Stimulated activated CD8-positive, alpha-beta memory T cell treated with anti-CD3 and anti-CD28 coated beads, Interleukin-15, amount 100 ng/mL, for 4 hours (primary cell): ENCODE measurements at places on chromosomes 7 and 10.
A peak's percentile ranks its signal among the peaks of the same experiment; 100 is the strongest.

GRCh38 chr7:151539088-151539671, 19.5 kb upstream of the RHEB start:
- DNase-seq: no peak

DNA sequence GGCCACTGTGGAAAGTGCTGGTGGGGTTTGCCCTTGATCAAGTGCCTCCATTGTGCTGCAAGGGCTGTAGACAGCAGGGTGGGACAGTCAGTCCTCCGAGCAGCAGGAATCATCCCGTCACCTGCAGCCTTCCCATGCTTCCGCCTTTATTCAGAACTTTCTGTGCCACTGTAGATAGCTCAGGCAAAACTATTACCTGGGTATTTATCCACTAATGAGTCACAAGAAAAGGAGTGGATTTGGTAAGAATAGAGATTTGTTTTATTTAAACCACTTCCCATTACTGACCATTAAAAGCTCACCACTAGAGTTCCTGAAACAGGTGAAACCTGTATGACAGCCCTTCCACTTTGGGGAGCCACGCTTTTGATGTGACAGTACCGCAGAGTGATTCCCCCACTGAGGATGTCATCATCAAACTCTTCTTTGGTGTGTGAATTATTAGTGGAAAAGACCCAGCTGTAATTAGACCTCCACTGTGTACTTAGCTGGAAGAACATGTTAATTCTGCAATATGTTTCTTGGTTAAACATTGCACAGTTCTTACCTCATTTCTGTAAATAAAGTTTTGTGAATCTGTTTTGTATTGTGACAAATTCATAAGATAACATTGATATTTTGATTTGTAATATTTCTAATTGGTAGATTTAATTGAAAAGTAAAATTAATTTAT, 208.8 kb downstream of the MLLT10 start:
- DNase-seq: no peak

DNA sequence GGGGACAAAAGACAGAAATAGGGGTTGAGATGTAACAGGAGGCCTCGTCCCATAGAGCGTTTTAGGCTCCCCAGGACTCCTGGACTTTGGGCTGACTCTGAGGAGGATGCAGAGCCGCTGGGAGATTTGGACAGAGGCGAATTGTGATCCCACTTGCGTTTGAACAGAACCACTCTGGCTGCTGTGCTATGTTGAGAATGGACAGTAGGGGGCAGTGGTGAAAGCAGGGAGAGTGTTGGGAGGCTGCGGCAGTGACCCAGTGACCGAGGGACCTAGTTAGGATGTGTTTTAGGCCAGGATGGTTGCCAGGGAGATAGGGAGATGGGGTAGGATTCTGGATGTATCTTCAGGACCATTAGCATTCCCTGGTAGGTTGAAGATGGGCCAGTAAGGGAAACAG, 271.6 kb downstream of the CCDC3 start:
- DNase-seq: no peak

- DNase-seq: no peak
Observed at GRCh38 chr7:39130857-39131526, 153.3 kb downstream of the POU6F2 start.

- no peak for DNase-seq
Observed at GRCh38 chr10:133024704-133025557, 62.8 kb upstream of the ADGRA1 start.

DNA sequence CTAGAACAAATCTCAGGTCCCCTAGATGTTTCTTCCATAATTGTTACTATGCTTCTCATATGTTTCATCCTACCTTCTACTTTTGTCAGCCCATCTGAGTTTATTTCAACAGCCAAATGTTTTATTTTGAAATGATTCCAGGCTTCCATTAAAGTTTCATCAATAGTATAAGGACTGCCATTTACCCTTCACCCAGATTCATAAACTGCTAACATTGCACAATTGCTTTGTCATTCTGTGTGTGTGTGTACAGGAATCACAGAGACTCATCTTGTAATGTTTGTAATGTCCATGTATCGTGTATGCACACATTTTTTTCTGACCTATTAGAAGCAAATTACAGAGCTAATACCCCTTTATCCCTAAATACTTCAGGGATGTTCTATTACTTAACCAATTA, 25.5 kb downstream of the MMRN2 start:
- DNase-seq: no peak

DNA sequence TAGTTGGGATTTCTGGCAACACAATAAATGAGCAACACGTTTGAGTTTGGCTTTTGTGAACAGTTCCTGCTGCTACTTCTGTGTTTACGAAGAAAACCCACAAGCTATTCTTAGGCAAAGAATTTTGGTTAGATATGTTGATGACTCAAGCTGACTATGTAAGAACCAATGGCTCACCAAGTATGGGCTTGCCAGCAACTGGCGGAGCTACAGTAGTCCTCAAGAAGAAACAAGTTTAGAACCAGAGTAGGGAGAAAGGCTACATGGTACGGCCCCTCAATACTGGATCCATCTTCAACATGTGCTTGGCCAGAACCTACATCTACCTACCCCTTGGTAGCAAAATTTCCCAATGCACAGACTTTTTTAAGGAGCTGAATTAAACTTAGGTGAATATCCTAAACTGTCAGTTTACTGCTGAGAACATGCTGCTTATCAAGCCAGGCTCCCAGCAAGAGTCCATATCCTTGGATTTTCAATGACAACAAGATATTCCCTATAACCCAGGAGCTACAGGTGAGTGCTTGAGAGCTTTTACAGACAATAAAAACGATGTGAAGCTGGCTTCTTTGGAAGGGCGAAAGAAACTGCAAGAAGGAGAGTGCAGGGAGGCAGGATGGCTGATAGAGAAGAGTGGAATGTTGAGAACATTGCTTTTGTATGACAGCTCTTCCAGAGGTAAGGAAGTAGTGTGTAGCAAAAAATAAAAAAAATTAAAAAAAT, 74.3 kb upstream of the ASAH2 start:
- no peak for DNase-seq

- DNase-seq: no peak
Observed at GRCh38 chr10:75919913-75920312, 488.5 kb downstream of the LRMDA start.

DNA sequence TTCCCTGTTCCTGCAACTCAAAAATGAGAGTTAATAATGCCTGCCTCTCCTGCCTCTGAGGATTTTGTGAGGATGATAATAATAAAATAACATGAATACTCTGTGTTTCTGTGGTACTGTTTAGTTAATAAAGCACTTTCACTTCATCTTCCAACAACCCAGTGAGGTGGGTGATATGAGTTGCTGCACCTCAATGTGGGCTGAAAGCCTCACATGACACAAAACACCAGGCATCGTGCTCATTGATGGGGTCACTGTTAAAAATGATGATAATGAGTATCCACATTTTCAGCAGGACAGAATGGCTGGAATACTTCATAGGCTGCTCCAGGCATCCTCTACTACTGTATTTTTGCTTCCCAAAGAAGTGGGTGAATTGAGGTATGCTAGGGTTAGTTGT, 222.8 kb upstream of the NRP1 start:
- no peak for DNase-seq

DNA sequence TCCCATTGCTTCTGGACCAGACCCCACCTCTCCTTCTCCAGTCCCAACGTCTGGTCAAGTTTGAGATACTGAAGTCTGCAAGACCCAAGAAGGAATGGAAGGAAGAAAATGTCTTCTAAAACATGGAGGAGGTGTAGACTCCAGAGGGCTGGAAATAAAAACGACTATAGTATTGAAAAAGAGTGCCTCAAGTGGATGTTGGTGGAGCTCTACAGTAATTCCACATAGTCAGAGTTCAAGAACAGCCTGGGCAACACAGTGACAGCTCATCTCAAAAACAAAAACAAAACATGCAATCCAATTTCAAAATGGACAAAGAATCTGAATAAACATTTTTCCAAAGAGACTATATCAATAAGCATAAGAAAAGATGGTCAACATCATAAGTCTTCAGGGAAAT, 2.3 kb upstream of the PCGF6 start:
- no peak for DNase-seq

- DNase-seq: no peak
Observed at GRCh38 chr10:71255808-71256660, 43.7 kb downstream of the UNC5B start.

GRCh38 chr10:44874166-44874565, 37.0 kb upstream of the TMEM72 start:
- no peak for DNase-seq

DNA sequence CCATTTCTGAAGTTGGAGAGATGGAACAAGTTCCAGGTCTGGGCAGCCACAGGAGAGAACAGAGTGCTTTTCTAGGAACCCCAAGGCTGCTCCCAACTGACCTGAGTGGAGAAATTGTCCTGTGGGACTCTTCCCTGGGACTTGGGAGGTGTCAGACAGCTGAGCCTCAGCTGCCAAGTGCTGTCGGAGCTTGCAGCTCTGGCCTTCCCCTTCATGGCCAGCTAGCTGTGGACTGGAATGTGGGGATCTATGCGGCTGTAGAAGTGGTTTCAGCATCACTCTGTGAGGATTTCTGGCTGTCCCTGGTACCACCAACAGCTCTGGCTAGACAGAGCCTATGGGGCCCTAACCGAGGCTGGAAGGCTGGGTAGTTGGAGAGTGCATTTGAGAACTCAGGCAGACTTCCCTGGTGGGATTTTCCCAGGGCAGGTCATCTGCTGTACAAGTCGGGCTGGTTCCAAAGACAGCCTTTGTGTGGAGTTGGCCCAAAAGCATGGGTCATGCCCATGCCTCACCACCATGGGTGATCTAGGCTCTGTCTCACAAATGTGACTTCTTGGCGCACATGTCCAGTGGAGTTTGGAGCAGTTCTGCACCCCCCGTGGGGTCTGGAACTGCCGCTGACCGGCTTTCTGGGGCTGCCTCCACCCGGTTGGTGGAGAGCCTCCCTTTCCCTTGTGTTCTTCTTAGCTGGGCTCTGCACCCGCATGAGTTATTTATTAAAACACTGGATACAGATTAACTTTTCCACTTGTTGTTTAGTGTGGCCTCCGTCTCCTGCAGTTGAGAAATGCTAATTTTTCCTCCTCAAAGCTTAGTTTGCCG, 10.9 kb downstream of the SUFU start:
- DNase-seq: no peak

GRCh38 chr10:21891439-21891838, 112.1 kb downstream of the DNAJC1 start:
- DNase-seq: no peak

DNA sequence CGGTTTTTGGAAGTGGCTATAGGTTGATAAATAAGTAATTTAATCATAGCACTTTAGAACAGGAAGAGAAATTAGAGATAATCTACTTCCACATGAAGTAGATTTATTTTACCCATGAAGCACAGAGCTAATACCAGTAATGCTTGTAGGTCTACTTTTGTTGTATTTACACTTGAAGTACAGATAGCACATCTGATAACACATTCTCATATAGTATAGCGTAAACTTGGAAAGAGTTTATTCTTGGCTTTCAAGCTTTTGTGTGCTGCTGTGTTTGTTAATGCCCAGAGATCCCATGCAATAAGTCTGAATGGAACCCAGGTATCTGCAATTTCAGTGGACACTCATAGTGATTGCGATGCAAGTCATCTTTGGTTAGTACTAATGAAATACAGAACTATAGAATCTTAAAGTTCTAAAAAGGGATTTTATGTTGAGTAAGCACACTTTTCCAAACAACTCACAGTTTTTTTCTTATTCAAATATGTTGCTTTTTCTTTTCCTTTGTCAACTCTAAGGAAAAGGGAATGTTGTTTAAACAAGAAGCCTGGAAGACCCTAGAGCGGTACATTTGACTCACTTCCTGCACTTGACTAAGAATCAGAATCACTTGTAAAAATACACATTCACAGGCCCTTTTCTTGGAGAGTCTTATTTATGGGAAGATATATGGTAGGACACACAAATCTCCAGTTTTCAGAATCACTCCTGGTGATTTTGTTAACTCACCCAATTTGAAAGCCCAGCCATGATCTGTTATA, 105.8 kb downstream of the GNAI1 start:
- no peak for DNase-seq

DNA sequence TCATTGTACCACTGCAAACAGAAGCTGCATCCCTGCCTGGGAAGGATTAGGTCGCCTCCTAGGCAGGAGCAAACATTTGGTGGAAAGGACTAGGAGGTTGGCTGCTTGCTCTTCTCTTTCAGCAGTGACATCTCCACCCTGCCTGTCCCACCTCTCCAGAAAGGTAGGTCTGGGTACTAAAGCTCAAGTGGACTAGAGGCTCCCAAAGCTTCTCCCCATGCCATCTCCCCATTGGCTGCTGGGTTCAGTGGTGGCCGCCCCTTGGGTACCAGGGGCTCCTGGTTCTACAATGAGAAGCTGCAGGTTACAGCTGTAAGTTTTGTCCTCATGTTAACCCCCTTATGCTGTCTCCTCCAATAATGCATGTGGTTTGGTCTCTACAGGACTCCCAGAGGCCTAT, 180.7 kb upstream of the MKI67 start:
- DNase-seq: no peak

- no peak for DNase-seq
Observed at GRCh38 chr10:188546-188945, 53.3 kb downstream of the ZMYND11 start.

GRCh38 chr7:106289848-106290247, 5.1 kb upstream of the NAMPT start:
- no peak for DNase-seq

- peak; percentile 47 for DNase-seq
Observed at GRCh38 chr7:50739744-50740435, 42.8 kb downstream of the GRB10 start.

DNA sequence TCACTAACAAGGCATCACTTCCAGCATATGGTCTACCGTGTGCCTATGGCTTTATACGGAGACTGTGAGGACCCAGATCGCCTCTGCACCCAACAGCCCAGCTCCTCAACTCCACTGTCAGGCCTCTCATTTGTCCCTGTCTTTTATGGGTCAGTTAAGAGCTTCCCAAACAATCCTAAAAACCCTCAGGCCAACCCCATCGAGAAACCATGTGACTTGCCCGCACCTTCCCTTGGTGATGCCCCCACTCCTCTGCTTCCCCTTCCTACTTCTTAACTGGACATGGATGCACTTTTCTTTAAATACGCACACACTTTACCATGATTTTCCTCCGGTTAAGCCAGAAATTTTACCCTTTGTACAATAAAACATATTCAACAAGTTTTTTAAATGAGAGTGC, 46.8 kb downstream of the BAIAP2L1 start:
- no peak for DNase-seq

DNA sequence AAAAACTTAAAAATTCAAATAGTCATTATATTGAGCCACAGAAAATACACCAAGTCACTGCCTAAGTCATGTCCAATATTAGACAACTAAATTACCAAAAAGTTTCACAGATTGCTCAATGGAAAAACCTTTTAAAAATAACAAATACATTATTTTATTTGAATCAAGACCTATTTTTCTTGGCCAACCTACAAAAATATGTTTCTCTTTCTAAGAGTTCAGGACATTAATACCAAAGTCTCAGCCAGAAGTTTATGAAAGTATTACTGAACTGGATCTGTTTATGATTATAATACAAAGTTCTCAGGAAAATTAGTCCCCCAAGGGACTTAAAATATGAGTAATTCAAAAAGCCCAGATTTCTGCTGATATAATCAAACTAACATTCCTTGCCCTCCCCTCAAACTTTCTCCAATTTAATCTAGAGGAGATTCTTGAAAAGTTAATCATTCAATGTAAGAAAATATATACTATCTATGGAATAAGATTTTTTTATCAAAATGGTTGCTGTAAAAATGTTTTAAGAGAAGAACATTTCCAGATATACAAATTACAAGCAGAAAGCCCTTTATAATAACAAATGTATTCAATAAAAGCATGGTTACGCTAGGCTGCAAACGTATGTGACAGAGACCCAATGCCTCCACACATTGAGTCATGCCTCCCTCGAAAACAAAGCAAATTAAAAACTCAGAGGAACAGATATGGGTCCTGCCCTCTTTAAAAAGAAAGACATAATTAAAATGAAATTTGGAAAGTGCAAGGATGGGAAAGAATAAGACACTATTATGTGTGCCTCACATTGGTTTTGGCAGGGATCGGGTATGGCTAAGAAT, 381.6 kb downstream of the PARD3 start:
- no peak for DNase-seq
